ENCODE measurements at places on chromosomes 16 and 17.

DNA sequence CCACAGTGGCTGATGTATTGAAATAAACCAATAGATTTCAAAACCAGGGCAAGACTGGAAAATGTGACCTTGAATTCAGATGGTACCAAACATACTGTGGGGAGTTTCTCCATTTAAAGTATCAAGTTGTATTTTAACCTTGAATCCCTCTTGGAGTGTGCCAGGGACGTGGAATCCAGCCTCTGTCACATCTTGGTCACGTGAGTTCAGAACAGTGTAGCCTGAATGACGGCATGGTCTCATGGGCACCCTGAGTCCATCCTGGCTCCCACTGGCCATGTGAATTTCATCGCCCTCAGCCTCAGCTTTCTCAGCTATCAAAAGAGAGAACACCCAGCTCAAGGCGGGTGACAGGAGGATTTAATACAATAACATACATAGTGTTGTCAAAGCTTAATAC lies 6.8 kb downstream of the ZNF771 start:
- no peak for DNase-seq

GRCh38 chr16:88721236-88721635 lies 14.9 kb downstream of the CTU2 start:
- DNase-seq, result no peak

DNA sequence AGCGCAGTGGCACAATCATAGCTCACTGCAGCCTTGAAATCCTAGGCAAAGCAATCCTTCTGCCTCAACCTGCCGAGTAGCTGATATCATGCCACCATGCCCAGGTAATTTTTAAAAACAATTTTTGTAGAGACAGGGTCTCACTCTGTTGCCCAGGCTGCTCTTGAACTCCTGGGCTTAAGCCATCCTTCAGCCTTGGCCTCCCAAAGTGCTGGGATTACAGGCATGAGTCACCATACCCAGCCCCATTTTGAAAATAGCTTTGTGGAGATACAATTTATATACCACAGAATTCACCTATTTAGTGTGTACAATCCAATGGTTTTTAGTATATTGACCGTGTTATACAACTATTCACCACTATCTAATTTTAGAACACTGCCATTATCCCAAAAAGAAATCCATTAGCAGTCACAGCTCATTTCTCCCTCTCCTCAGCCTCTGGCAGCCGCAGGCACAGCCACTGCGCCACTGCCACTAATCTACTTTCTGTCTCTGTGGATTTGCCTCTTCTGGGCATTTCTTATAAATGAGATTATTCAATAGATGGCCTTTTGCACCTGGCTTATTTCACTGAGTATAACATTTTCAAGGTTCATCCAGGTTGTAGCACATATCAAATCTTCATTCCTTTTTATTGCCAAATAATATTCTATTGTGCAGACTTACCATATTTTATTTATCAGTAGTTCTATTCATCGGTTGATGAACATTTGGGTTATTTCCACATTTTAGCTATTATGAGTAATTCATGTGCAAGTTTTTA lies 6.5 kb downstream of the RNF157 start:
- no peak for DNase-seq

DNA sequence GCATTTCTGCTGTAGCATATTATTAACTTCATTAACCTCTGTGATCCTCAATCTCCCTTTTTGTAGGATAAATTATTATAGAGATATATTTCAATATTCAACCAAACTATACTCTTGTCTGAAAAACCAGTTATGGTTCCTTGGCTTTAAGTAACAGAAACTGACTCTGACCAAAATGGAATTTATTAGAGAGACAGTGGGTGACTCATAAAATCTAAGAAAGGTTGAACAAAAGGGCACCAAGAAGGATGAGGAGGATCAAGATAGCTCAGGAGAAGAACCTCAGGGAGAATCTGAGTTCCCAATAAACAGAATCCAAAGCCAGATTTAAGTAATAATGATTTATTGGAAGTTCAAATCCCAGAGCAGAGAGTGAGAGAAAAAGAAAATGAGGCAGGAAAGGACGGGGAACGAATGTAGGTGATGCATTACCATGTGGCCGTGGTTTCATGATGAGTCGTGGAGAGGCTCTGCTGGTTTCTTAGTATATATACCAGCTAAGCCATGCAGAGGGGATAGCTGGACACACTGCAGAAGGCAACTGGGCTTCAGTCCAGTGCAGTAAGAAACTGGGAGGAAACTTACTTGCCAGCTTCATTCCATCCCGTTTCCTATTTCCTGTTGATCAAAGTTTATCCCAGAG lies 151.5 kb upstream of the GOT2 start:
- DNase-seq, result no peak

DNA sequence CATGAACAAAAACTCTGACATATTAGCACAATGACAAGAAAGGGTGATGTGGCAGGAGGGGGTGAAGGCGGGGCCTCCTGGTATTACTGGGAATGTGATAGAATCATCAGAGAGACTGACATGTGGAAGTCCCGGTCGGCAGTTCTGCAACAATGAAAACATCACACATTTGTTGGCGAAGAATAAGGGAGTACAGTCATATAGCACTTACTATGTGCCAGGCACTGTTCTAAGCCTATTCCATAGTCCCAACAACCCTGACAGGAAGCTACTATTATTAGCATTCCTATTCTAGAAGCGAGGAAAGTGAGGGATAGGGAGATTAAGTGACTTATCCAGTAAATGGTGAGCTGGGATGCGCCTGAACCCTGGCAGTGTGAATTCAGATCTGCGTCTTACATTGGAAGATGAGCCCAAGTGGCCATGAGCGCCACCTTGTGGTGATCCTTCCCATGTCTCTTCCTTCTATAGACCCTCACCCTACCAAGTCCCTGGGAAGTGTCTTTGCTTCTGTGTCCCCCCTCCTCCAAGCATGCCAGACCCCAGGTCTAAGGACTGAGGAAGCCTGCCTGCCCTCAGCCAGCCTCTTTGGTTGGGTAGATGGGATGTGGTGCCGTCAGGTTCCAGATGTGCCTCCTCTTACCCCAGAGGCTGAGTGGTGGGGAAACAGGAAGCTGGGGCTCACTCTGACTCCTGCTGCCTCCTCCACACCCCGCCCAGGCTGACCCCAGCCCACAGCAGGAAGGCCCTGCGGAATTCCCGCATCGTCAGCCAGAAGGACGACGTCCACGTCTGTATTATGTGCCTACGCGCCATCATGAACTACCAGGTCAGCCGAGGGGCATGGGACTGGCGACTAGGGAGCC lies 14.0 kb downstream of the FMNL1 start:
- peak; percentile 80 for DNase-seq

DNA sequence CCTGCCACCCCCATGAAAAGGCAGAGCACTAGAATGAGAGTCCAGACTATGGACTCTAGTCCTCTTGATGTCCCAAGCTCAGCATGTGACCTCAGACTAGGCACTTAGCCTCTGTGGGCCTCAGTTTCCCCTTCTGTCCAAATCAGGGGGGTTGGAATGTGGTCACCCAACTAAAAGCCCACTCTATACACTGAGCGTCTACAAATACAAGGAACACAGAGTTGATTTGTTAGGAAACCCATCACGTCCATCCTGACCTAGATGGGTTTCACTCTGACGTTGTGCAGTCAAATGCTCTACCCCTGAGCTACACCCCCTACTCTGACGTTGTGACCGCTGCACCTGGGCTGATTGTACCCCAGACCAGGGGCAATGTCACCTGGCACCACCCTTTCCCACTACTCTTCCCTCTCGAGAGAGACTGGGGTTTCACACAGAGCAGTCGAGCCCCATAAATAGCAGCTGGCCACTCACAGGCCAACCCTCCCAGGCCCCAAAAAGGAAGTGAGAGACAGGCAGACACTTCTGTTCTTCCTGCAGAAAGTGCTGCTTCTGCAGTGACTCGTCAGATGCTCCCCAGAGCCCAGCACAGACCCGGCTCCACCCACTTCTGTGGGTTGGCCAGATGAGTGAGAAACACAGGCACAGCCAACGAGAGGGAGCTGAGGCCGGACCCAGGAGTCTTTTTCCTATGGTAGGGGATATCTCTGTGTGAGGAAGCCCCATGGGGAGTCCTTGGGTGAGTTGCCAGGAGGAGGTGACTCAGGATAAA lies 16.1 kb upstream of the TNFRSF13B start:
- DNase-seq, result no peak

DNA sequence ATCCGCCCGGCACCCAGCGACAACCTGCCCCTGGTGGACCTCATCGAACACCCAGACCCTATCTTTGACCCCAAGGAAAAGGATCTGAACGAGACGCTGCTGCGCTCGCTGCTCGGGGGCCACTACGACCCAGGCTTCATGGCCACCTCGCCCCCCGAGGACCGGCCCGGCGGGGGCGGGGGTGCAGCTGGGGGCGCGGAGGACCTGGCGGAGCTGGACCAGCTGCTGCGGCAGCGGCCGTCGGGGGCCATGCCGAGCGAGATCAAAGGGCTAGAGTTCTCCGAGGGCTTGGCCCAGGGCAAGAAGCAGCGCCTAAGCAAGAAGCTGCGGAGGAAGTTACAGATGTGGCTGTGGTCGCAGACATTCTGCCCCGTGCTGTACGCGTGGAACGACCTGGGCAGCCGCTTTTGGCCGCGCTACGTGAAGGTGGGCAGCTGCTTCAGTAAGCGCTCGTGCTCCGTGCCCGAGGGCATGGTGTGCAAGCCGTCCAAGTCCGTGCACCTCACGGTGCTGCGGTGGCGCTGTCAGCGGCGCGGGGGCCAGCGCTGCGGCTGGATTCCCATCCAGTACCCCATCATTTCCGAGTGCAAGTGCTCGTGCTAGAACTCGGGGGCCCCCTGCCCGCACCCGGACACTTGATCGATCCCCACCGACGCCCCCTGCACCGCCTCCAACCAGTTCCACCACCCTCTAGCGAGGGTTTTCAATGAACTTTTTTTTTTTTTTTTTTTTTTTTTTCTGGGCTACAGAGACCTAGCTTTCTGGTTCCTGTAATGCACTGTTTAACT lies 1.0 kb downstream of the NOG start:
- DNase-seq, result peak; percentile 44

DNA sequence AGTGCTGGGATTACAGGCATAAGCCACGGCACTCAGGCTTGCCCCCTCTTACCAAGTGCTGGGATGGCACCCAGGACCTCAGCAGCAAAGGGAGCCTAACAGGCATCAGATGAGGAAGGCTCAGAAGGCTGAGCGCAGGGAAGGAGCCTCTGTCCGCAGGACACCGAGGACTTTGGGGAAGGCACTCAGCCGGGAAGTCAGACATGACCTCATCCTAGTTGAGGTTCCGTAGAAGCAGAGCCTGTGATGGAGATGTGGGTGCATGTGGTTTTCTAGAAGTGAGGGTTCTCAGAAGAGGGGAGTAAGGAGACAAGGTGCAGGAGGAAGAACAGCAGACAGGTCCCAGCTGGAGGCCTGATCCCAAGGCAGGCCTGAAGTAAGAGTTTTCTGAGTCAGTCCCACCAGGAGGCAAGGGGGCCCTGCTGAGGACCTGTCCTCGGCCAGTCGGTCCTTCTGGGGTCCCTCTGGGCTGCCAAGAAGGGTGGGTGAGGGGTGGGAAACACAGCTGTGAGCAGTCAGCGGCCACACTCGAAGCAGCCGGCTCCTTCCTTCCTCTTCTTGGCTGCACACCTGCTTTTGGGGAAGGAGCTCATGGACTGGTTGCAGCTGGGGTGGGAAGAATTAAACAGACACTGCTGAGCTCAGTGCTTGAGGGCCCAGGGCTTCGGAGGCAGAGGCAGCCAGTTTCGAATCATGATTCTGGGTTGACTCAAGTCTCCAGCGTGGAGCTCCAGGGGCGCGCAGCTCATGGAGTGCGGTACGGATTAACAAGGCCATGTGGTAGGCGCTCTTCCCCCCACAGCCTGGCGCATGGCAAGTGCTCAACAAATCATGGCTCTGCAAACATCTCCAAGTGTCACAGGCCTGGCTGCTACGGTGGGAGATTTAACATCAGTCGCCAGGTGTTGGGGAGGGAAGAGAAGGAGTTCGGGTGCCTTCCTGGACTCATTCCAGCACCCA lies 38.9 kb upstream of the SNN start:
- DNase-seq, result no peak

DNA sequence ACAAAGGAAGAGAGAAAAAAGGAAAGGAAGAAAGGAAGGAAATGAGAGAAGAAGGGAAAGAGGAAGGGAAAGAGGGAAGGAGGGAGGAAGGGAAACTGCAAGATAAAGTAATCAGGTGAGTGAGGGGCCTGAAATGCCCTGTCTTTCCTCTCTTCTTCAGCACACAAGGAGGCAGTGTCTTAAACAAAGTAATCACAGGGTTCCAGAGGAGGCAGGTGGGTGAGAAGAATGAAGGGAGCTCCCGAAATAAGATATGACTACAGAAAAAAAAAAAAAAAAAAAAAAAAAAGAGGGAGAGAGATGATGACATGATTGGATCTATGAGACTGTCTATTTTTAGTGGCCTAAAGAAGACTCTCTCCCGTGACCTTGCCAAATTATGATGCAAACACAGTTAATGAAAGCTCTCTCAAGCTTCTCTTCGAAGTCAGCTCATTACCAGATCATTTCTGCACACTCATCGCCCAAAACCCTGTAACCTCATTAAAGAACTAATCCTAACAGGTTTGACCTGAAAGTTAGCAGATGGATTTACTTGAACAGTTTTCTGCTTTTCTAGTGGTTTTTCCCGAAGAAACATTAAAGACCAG lies 53.6 kb downstream of the CDH11 start:
- no peak for DNase-seq

DNA sequence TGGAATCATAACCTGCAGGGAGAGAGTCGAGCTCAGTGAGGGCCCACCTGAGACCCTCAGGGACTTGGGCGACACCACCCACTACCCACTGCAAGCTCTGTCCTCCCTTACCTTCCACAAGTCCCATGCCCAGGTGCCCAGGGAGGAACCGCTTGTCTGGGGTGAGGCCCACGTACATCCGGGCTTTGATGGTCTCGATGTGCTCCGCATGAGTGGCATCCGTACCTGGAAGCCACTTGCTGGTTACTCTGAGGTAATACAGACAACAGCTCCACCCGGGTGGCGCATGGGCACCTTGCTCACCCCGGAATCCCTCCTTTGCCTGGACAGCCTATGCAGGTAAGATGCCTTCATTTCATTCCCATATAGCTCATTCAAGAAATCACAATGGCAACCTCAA lies 24.8 kb downstream of the MIEF2 start:
- DNase-seq, result no peak

- no peak for DNase-seq
Observed at GRCh38 chr16:88926374-88926990, 50.5 kb downstream of the CBFA2T3 start.
